ENCODE measurements at places on chromosomes 6 and 20.

DNA sequence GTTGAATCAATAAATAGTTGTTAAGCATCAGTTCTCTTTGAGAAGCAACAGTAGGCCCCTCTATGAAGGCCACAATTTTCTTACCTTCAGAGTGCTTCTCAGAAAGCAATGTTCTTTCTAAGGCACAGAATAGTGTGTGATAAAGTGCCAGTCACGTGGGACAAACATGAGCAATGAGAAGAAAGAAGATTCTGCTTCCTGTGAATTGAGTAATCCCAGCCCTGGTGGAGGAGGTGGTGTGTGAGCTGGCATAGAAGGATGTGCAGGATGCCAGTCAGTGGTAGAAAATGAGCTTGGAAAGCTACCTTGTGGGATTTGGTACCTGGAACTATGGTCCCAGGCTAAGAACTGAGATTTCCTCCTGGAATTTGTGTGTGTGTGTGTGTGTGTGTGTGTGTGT is 21.7 kb downstream of the KIZ start:
- no peak for DNase-seq

GRCh38 chr6:15885624-15886023 is 222.8 kb upstream of the DTNBP1 start:
- DNase-seq = no peak

DNA sequence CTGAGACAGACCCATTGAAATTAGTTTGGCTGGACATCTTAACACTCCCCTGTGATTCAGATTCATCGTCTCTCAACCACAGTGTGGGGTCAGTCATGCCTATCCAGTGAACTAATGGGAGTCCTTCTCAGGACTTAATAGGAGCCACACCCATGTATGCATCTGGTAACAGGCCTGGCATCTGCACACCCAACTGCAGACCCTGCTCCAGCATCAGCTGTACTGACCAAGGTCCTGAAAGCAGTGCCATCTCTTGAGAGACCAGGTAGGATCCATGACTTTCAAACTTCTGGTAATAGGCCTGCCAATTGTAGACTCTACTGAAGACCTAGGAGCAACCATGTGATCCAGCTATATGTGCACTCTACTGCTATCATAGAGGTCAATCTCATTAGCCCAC is 363.6 kb upstream of the POU3F2 start:
- DNase-seq = no peak

- DNase-seq = no peak
Measured at GRCh38 chr6:147287869-147288271, 83.7 kb downstream of the STXBP5 start.

DNA sequence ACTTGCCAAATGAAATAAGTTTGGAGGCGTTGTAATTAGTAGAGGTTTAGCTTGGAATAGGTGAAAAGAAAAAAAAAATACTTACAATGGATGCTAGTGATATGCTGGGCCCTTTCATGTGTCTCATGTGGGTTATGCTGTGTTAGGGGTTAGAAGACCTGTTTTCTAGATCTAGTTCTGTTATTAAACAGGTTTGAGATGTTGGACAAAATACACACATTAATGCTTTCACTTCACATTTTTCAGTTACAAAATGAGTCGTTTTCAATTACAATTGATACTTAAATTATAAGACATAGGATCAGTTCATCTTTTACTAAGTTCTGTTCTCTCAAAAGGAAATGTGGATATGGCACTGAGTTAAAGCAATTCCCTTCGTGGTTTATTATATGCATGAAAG is 509.8 kb downstream of the EPM2A start:
- DNase-seq = no peak

GRCh38 chr20:34705008-34705396 is 858 bp downstream of the TP53INP2 start:
- DNase-seq = no peak

- peak; percentile 7 for DNase-seq
Measured at GRCh38 chr6:9064156-9064555, 628.8 kb upstream of the SLC35B3 start.

GRCh38 chr6:138520463-138520862 is 21.2 kb upstream of the NHSL1 start:
- DNase-seq = no peak

- peak; percentile 13 for DNase-seq
Measured at GRCh38 chr6:2353412-2354137, 108.2 kb upstream of the GMDS start.

- DNase-seq = no peak
Measured at GRCh38 chr6:169366258-169366901, 112.7 kb upstream of the THBS2 start.

DNA sequence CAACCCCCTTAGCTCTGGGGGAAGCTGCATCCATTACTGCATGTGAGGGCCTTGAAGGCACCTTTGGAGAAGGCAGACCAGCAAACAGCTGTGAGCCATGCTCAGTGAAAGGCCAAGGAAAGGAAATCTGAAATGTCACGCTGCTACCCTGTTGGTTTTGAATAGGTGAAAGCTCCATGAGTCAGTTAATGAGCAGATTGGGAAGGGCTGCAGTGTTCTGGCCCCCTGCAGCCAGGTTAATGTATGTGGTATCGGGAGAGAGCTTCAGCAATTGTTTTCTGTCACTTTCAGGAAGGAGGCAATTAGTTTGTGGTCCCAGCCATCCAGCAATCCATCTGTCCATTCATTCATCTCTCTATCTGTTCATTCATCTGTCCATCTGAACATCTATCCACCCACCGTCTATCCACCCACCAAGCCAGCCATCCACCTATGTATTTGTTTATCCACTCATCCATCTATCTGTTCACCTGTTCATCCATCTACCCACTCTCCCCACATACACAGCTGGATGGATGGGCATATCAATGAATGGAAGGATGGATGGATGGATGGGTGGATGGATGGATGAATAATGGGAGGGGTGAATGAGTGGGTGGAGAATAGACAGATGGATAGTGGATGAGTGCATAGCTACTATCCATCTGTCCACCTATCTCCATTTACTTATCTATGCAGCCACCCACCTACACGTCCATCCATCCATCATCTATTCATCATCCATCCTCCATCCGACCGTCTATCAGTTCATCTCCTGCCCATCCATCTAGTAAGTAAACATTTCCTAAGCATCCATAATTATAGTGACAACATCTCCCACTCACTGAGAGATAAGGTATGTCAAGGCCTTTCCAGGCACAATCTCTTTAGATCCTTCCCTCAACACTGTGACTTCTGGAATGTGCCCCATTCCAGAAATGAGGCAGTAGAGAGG is 16.0 kb downstream of the PCK1 start:
- DNase-seq = no peak

- no peak for DNase-seq
Measured at GRCh38 chr6:137740967-137741761, 125.9 kb upstream of the TNFAIP3 start.

GRCh38 chr6:145213614-145214013 is 521.7 kb downstream of the EPM2A start:
- DNase-seq = no peak

GRCh38 chr20:33630507-33630906 is 31.6 kb upstream of the C20orf144 start:
- no peak for DNase-seq

GRCh38 chr6:63224179-63224578 is 12.9 kb downstream of the FKBP1C start:
- DNase-seq = no peak
